ENCODE measurements at places on chromosomes 7 and 10. TPM values are rescaled to one million over a fixed set of nuclear protein-coding genes. Genes with fewer than 3 reads are reported as not detected.

Gene PRLHR
- total RNA-seq, result not detected

Gene LBX1
- total RNA-seq, result not detected

Gene UPK3B
- 96.8 TPM for total RNA-seq

Gene ZP3
- total RNA-seq, result 16.4 TPM

Gene ACTL6B
- 0.13 TPM for total RNA-seq

- no peak for DNase-seq
These were observed 58.5 kb downstream of the TRUB1 start for GRCh38 chr10:114996542-114996941.

DNA sequence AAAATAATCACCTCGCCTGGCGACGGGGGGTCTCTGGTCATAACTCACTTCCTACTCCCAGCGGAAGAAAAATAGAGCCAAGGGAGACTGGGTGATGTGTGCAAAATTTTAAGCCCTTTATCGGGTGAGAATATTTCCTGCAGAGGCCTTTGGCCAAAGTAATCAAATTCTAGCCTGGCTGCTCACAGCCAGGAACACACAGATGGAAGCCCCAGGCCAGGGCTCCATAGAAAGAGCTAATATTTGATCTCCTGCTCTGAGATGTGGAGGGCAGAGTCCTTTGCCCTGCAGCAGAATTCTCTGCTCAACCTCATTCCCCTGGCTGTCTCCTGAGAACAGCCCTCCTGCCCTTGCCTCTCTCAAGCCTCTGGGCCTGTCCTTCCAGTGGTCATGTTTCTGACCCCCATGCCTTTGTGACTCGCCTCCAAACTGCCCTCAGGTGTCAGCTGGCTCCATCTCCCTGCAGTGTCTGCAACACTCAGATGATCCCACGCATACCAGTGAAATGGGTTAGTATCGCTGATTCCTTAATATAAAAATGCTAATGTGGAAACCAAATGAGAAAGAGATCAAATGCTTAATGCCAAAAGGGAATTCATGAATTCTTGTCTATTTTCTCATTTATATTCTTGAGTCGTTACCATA, 34.5 kb downstream of the FRMD4A start:
- DNase-seq, result no peak

DNA sequence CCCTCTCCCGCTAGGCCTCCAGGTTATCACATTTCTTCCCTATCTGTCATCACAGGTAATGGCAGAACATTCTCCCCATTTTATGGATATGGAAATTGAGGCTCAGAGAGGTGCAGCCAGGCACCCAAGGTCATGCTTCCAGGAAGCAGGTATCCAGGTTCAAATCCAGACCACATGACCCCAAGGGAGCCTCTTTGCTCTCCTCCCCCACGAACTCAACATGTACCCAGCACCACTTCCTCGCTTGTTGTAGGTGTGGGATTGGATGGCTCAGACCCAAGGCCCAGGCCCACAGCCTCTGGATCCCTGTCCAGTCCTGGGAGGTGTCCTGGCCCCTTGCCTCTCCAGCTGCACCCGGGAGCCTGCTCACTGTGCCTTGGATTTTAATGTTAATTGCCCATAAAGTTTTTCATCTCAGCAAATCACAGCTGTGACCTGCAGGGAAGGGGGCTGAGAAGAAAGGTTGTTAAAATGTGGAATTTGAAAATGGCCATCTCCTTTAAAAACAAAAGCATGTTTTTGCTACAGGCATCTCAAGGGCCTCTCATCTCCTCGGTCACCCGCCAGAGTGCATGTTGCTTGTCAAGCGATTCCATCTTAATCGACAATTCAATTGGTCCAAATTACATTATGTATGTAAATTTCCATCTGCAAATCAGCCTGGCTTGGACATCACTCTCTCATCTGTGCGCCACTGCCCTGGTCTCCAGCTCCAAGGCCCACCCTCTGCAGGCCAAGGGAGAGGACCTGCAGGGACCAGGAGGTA, 205.4 kb upstream of the ZMIZ1 start:
- no peak for DNase-seq

DNA sequence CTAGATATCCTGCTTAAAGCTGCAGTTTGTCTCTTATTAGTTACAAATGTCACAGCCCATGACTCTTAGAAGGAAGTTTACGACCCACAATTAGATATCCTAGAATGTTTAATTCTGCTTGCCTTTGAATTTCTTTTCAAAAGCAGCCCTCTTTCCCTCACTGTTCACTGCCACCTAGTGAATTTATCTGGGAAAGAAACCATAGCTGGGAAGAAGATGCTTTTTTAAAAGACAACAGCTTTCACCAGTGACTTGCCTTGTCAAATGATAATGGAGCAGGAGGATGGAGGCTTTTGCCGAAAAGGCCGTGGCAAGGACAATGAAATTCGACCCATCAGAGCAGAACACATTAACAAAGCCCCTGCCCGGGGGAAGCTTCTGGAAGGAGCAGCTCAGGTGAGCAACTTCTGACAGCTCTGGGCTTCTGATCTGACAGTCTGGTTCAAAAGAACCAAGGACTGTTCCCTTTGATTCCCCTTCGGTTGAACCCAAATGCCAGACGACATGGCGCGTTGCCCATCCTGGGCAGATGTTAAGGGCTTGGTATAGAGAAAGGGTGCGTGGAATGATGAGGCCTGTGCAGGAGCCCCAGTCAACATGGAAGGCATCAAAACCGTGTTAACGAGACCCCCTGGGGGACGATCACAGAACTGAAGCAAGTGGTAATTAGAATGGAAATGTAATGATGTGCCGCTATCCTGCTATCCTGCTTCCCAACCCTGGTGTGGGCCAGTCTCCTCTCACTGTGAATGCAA, 236.8 kb downstream of the FRMD4A start:
- DNase-seq, result peak; percentile 7

DNA sequence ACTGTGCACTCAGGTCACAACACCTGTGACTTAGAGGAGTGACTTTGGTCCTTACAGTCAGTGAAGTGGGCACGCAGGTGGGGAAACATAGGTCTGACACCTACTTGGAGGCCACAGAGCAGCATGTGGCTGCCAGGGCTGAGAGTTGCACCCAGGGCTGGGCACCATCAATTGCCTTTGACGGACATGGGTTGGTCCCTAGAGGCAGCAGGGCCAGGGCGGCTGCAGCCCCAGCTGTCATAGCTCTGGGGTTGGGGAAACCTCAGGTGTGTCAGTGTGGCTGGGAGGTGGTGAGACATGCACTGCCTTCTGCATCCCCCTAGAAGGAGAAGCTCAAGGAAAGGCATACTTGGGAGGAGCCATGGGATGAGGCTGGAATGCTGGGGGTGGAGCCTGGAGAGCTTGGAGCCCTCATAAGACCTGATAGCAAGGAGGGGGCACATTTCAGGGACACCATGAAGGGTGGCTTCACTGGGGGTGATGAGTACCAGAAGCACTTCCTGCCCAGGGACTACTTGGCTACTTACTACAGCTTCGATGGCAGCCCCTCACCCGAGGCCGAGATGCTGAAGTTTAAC, at the start of gene INMT:
Gene INMT, plus strand, starts transcription at position 440 of the 578 bp plus-strand sequence. Its CDS starts 16 bp downstream, at position 456.
- DNase-seq, result no peak

- DNase-seq, result no peak
These were observed 24.2 kb downstream of the ZNF25 start for GRCh38 chr10:37952043-37952755.

DNA sequence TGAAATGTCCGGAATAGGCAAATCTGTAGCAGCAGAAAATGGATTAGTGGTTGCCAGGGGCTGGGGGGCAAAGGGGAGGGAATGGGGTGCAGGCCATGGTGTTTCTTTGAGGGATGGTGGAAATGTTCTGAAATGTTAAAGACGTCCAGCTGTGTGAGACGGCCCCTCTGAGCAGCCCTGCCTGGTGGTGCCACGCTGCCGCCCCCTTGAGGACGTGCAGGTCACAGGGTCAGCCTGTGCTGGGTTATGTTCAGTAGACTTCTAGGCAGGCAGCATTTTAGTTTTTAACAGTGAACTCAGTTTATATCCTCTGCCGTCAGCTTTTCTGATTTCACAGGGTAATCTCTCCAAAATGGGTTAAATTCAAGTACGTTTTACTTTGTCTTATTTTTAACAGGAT, 9.4 kb downstream of the NUB1 start:
- no peak for DNase-seq

DNA sequence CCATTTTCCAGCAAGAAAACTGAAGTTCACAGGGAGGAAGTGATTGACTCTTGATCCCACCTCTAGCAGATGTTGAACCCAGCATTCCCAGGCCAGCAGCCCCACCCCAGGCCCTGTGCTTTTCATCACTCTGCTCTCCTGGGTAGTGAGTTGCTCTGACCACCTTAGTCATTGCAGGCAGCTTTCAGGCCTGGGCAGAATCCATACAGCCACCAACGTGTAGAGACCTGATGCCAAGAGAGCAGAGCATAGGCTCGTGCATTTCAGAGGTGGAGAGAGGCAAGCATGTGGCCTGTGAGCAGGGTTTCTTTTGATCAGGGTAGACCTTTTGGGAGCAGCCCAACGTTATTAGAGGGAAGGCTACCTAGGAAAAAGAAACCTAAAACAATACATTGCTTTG, 334.6 kb downstream of the PTEN start:
- no peak for DNase-seq

DNA sequence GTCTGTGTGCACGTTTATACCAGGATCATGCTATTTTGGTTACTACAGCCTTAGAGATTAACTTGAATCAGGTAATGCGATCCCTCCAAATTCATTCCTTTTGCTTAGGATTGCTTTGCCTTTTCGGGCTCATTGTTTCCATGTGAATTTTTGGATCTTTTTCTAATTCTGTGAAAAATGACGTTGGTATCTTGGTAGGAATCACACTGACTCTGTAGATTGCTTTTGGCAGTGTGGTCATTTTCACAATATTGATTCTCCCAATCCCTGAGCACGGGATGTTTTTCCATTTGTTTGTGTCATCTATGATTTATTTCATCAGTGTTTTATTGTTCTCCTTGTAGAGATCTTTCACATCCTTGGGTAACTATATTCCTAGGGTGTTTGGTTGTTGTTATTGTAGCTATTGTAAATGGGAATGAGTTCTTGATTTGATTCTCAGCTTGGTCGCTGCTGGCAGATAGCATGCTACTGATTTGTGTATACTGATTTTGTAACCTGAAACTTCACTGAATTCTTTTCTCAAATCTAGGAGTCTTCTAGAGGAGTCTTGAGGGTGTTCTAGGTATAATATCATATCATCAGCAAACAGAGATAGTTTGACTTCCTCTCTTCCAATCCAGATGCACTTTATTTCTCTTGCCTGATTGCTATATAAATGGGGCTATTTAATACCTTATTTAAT, 18.2 kb downstream of the SNX8 start:
- no peak for DNase-seq

GRCh38 chr10:86078639-86079035, 288.0 kb downstream of the GRID1 start:
- DNase-seq, result no peak

DNA sequence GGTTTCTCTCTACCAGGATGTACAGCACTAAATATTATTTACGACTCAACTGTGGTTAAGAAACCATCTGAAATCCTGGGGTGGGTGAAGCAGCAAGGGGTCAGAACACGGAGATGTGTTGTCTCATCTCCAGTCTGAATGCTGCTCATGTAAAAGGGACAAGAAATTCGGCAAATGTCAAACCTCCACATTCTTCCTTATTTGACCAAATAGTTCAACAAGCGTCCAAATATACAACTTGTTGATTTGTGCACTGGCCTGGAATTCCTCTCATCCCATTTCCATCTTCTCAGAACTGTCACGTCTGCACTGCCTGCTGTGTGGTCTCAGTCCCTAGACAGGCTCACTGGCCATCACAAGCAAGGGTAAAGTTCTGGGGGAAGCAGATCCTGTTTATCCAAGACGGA, 520.0 kb downstream of the PARD3 start:
- no peak for DNase-seq

DNA sequence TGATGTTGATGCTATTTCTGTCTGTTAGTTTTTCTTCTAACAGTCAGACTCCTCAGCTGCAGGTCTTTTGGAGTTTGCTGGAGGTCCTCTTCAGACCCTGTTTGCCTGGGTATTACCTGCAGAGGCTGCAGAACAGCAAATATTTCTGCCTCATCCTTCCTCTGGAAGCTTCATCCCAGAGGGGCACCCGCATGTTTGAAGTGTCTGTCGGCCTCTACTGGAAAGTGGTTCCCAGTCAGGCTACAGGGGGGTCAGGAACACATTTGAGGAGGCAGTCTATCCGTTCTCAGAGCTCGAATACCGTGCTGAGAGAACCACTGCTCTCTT, 13.3 kb upstream of the CYP3A5 start:
- no peak for DNase-seq

GRCh38 chr10:16652154-16652553, 130.5 kb upstream of the C1QL3 start:
- no peak for DNase-seq

DNA sequence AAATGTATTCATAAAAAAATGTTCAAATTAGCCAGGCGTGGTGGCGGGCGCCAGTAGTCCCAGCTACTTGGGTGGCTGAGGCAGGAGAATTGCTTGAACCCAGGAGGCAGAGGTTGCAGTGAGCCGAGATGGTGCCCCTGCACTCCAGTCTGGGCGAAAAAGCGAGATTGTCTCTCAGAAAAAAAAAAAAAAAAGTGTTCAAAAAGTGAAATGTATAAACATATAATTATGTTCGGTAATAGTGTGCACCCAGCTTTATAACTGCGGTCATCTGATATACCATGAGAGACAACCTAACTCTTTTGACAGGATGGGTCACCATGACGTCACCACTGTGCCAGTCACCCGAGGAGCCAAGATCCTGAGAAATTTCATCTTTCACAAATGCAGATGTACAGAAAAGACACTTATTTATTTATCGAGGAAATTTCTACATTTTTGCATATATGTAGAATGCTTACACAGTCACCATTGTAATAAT, 594 bp upstream of the RP9 start:
- peak; percentile 43 for DNase-seq

DNA sequence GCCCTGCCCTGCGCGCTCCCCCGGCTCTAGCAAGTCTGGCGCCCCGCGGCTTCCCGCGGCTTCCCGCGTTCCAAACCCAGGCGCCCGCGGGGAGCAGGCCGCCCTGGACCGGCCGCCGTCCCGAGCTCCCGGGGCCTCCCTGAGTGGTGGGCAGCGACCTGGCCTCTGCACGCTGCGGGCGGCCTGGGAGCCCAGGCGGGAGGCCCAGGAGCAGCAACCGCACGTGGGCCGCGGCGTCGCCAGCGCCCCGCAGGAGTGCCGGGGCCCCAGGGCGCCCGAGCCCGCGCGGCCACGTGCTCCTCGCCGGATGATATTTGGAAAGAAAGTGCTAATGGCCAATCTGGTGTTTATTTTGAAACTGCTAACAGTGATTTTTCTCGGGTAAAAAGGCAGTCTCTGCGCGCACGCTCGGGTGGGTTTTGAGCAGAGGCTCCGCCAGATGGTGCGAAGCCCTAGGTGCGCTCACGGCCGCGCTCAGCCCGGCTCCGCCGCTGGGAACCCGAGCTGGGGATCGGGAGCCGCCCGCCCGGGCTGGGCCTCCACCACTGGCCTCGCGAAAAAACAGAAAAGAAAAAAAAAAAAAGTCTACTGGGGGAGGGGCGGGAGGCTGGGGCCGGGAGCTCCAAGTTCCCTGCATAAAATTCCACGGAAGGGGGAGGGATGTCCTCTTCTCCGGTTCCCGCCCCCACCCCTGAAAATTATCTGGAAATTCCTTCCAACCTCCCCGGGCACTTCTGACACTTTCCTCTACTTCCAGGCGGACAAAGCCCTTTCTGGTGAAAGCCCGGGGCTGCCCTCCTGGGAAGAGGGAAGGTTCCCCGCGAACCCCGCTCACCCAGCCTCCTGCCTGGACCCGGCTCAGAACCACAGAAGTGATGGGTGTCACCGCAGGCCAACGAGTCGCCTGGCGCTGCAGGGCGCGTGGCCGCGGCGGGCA, 4.3 kb downstream of the EBF3 start:
- DNase-seq, result no peak

- no peak for DNase-seq
These were observed 804.4 kb upstream of the CELF2 start for GRCh38 chr10:10213237-10213636.

GRCh38 chr10:62264702-62265436, 3.8 kb downstream of the RTKN2 start:
- DNase-seq, result peak; percentile 82

- DNase-seq, result no peak
These were observed 383.4 kb upstream of the ADARB2 start for GRCh38 chr10:2120746-2121145.

Data from HT-29 (cell line).